ENCODE measurements at places on chromosomes 3 and 15.

DNA sequence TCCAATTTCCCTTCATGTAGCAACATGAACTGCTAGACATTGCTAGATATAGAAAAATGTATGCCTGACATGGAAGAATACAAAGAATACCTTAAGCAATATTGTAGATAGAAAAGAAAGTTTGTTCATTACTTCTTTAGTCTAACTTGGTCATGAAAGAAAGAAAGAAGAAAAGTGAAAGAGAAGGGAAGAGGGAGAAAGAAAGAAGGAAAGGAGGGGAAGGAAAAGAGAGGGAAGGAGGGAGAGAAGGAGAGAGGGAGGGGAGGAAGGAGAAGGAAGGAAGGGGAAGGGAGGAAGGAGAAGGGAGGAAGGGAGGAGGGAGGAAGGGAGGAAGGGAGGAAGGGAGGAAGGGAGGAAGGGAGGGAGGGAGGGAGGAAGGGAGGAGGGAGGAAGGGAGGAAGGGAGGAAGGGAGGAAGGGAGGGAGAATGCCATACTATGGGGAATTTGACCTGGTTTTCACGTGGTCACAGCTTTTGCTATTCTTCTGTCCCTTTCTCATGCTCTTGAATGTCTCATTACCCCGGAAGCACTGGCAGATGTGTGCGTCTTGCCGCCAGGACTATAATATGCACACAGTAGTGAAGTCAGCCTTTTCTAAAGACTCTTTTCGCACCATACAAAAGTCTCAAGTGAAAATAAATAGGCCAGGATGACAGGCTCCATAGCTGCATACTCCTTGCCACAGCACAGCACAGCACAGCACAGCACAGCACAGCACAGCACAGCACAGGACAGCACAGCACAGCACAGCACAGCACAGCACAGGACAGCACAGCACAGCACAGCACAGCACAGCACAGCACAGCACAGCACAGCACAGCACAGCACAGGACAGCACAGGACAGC lies 78.2 kb downstream of the CHAC1 start:
- no peak for DNase-seq

DNA sequence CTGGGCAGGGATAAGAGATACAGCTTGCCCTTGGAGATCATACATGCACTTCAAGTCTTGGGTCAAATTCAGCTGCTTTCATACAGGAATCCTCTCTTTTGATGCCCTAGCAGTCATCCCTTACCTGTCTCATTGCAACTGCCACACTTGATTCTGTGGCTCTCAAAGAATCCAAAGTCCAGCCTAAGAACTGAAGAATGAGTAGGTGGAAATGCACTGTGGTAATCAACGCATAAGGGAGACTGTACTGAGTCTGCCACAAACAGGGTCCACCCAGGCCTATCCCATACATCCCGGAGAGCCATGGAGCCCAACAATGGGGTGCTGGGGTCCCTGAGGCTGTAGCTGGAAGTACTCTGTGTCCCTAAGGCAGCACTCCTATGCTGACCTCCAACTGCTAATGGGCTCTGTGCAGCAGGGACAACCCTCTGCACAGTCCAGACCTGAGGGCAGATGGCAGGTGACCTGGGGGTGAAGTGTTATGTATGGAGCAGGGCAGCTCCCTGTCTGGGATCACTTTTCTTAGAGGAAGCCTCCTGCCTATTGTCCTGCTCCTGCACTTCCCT lies 1.7 kb upstream of the VPS18 start:
- DNase-seq: no peak

- DNase-seq: no peak
Measured at GRCh38 chr3:50167069-50167840, 12.1 kb downstream of the SEMA3F start.

GRCh38 chr3:129054605-129055104 lies 5.9 kb upstream of the GP9 start:
- DNase-seq: no peak

GRCh38 chr15:42796955-42797782 lies 60.2 kb upstream of the CDAN1 start:
- no peak for DNase-seq

- DNase-seq: no peak
Measured at GRCh38 chr3:112822064-112823055, 24.3 kb downstream of the CD200R1L start.

- DNase-seq: no peak
Measured at GRCh38 chr3:122263974-122264588, 61.0 kb upstream of the CSTA start.

DNA sequence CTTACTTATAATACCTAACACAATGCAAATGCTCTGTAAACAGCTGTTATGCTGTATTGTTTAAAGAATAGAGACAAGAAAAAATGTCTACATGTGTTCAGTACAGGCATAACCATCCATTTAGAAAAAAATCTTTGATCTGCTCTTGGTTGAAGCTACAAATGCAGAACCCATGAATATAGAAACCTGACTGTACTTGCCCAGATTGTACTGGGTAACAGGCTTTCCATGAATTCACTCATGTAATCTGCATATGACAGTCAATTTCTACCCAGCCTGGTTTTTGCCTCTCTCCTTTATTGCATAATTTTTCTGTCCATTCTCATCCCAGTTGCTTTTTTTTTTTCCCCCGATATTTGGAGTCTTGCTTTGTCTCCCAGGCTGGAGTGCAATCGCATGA lies 62.6 kb upstream of the ETV5 start:
- no peak for DNase-seq

- no peak for DNase-seq
Measured at GRCh38 chr15:72855791-72856190, 72.2 kb upstream of the ADPGK start.

GRCh38 chr3:158105119-158105709 lies 1.0 kb downstream of the SHOX2 start:
- no peak for DNase-seq

GRCh38 chr3:104586344-104586743 lies 780.4 kb upstream of the ALCAM start:
- DNase-seq: no peak

DNA sequence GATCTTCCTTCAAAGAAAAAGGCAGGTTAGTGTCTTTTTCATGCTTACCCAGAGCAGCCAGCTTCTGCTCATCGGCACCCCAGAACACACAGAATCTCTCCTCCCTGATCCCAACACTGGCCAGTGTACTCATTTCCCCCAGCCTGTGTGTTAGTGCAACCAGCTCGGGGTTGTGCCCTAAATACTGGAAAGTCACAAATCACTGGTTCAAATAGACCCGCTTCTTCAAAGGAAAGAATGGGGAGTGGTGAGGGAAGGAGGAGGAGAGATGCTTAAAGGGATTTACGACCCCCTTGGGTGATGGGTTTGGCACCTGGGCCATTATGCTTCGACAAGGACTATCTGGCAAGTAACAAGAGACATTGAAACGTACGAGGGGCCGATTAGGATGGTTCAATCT lies 114.0 kb downstream of the FOXB1 start:
- DNase-seq: no peak

DNA sequence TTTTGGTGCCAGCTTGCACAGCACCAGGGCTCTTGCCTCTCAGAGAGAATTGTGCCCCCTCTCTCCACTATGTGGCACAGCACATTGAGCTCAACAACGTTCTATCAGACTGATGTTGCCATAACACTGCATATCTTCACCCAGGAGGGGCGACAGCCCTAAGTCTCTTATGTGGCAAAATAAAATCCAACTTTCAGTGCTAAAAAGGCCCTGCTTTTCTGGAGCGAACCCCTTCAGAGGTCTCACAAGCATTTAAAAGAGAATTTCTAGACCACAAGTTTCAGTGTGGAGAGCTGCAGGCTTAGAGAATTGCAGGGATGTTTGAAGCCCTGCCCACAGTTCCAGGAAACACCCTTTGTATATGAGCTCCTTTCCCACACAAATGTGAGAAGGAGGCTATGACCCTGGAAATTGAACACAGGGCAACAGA lies 85.5 kb downstream of the LIPC start:
- peak; percentile 58 for DNase-seq

DNA sequence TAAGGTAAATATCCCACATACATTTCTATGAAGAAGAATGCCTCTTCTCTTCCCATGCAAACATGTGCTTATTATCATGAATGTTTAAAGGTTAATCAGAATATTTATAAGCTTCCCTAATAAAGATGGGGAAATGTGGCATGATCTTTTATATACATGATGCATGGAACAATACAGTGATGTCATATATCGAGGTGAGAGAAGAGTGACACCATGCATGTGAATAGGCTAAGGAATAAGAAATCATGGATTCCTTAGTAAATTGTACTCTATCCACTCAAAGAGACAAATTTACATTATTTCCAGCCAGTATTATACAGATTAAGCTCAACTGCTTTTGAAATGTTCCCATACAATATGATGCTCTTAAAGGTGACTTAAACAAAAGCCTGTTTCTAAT lies 1035.3 kb downstream of the ROBO1 start:
- DNase-seq: no peak

DNA sequence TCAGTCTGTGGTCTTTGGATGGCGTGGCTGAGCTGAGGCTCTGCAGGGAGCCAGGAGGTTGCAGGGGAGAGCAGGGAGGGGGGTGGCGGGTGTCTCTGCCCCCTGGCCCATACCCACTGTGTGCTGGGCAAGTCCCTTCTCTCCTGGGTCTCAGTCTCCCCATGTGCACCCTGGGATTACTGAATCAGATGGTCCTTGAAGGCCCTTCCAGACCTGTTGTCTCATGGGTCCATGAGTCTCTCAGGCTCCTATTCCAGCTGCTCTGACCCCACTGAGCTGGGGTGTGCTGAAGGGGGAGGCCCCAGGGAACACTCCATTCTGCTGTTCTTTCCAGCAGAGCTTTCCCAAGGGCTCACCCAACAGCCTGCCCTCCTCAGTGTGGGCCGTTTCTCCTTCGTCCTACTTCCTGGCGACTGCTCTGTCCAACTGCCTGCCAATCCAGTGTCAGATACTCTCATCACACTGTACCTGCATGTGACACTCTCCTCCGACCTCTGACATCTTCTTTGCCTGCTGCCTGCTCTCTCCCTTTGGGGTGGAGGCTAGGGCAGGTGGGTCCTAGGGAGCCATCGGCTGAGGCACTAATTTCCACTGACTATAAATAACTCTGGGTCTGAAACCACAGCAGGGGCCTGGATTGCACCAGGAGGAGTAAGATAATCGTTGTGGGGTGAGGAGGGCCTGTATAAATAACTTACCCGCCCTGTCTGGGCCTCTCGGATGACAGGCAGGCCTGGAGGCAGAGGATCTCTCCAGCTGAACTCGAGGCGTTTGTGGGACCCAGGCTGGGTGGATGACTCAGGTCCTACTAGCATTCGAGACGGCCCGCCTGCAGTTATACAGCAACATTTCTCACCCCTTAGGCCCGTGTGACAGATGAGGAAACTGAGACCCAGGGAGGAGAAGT lies 67.1 kb downstream of the ATP2B2 start:
- DNase-seq: no peak

GRCh38 chr3:45362758-45363157 lies 25.6 kb upstream of the LARS2 start:
- peak; percentile 6 for DNase-seq

- no peak for DNase-seq
Measured at GRCh38 chr3:71930056-71930991, 145.4 kb upstream of the PROK2 start.

DNA sequence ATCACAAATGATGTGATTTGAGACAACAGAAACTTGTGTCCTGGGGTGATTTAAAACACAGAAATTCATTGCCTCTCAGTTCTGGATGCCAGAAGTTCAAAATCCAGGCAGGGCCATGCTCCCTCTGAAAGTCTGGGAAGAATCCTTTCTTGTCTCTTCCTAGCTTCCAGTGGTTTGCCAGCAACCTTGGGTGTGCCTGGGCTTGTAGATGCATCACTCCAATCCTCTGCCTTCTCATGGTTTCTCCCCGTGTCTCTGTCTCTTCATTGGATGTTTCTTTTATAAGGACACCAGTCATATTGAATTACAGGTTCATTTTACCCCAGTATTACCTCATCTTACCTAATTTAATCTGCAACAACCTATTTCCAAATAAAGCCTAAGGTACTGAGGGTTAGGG lies 16.7 kb downstream of the ZPLD1 start:
- no peak for DNase-seq

DNA sequence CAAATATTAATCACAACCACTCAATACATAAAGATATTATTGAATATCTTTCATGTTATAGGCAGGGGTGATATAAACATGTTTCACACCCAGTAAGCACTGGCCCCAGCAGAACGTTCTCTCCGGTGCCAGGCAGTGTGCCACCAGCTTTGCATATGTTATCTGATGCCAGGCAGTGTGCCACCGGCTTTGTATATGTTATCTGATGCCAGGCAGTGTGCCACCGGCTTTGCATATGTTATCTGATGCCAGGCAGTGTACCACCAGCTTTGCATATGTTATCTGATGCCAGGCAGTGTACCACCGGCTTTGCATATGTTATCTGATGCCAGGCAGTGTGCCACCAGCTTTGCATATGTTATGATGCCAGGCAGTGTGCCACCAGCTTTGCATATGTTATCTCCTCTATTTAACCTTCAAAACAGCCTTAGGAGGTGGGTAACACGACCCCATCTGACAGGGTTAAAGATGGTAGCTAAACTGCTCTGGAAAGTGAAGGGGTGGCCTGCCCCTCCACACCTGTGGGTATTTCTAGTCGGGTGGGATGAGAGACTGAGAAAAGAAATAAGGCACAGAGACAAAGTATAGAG lies 6.9 kb downstream of the MUC20 start:
- DNase-seq: no peak

- peak; percentile 93 for DNase-seq
Measured at GRCh38 chr3:72144773-72145505, 360.0 kb upstream of the PROK2 start.

GRCh38 chr3:12742330-12743107 lies 16.5 kb downstream of the TMEM40 start:
- DNase-seq: no peak

- no peak for DNase-seq
Measured at GRCh38 chr3:123663977-123664376, 79.1 kb upstream of the HACD2 start.

- DNase-seq: no peak
Measured at GRCh38 chr3:44557074-44557473, 2.1 kb downstream of the ZKSCAN7 start.

- DNase-seq: no peak
Measured at GRCh38 chr15:45402955-45403877, 24.9 kb upstream of the GATM start.

- DNase-seq: no peak
Measured at GRCh38 chr3:195812366-195812765, 637 bp upstream of the MUC4 start.

GRCh38 chr3:69791919-69792399 lies 52.7 kb downstream of the MITF start:
- DNase-seq: no peak

- DNase-seq: no peak
Measured at GRCh38 chr15:50837256-50837770, 71.2 kb upstream of the AP4E1 start.

- DNase-seq: peak; percentile 7
Measured at GRCh38 chr3:172808969-172809546, 58.5 kb downstream of the ECT2 start.

DNA sequence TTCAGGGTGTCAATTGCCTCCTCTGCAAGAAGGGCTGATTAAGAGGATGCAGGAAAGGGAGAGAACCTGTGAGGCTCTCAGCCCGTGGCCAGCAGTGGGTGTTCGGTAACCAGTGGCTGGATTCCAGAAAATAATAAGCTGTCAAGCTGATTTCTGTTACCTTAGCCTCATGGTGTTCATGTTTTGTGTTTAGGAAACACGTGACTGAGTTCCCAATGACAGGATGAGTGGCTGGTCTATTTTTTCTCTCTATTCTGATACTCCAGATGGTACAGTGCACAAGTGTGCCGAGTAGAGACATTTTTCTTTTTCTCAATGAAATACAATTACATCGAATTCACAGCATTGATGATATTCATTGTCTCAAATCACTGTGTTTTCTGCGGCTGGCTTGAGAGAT lies 43.6 kb downstream of the EDEM1 start:
- no peak for DNase-seq
